ENCODE measurements at places on chromosomes 1 and 21. TPM values are rescaled to one million over a fixed set of nuclear protein-coding genes. Genes with fewer than 3 reads are reported as not detected.

RXFP4 gene
- polyA plus RNA-seq = 0.15 TPM

KIF2C gene
- 38.8 TPM for polyA plus RNA-seq

DNA sequence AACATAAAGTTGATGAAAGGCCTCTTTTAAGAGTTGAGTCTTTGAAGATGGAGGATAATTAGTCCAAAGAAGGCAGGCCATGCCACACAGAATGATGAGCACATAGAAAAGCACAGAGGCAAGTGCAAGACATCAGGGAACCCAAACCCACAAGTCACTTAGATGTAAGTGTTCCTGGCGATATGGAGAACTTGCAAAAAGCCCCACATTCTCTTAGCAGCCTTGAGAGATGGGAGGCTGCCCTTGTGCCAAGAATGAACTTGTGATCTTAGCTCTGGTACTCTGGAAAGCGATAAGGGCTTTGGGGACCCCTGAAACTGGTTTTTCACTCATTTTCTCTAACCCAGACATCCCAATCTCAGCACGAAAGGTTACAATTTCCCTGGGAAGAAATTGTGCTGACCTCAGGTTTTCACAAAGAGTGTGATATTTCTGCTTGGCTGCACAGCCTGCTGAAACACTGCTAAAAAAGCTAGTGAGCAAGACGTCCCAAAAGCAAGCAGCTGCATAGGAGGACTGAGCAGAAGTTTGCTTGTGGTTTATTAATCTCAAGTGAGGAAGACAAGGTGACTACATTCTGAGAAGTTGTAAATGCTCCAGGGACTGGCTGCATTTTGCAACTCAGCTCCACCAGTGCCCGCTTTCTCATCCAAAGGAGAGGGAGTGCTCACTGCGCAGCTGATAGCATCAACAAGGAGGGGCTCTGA, 496.9 kb upstream of the CAMK1G start:
- no peak for DNase-seq

DNA sequence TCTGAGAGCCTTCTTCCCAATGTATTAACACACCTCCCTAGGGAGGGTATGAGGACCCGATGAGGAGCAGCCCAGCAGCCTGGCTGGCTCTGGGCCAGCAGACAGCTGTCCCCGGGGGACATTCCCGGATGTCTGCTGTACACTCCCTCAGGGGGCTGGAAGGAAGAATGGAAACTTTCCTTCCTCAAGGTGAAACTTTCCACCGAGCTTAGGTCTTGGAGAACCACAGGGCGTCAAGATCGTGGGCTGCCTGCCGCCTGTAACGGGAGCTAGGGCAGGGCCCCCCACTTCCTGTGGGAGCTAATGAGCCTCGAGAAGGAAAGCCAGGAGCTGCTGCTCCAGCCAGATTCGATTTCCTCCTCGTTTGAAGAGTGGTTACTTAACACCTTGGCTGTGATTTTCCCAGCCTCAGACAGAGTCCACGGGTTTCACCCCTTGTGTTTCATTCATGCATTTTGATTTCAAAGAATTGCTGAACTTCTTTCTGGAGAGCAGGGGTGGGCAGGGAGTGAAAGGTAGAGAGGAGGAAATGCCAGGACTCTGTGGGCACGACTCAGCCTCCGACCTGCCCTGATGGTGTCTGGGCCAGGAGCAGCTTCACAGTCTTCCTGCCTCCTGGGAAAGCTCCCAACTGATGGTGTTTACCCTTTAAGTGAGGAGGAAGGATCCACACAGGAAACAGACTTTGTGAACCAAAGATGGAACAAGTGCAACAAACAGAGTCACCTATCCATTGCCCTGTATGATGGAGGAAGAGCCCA, 29.7 kb downstream of the UBE2T start:
- peak; percentile 26 for DNase-seq

GRCh38 chr1:89832496-89833127, 11.8 kb downstream of the LRRC8D start:
- DNase-seq = no peak

DNA sequence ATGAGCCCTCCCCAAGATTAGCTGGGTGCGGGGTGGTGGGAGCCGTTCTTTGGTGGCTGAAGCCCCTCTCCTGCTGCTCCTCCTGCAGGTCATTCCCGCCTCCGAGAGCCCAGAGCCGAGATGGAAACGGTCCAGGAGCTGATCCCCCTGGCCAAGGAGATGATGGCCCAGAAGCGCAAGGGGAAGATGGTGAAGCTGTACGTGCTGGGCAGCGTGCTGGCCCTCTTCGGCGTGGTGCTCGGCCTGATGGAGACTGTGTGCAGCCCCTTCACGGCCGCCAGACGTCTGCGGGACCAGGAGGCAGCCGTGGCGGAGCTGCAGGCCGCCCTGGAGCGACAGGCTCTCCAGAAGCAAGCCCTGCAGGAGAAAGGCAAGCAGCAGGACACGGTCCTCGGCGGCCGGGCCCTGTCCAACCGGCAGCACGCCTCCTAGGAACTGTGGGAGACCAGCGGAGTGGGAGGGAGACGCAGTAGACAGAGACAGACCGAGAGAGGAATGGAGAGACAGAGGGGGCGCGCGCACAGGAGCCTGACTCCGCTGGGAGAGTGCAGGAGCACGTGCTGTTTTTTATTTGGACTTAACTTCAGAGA, 448 bp downstream of the G0S2 start:
- peak; percentile 29 for DNase-seq

- DNase-seq = no peak
Observed at GRCh38 chr1:162230096-162230495, 146.6 kb downstream of the SPATA46 start.

FAM89A gene
- 15.7 TPM for polyA plus RNA-seq

DNA sequence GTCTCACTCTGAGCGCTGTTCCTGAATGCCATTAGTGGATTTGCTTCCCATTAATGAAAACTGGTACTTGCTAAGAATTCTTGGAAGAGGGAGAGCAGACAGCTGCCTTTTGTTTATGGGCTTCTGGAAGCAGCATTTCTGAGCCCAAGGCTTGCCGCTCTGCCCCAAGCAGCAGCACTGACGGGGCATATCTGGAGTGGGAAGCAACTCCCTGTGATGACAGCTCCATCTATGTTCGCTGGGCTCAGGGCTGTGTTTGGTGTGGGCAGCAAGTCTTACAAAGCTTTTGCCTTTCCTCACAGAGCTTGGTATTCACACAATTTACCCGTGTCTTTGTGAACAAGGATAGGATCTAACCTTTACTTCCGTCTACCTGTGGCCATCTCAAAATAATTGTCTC, 72.2 kb downstream of the DDX20 start:
- DNase-seq = no peak

SPRR1A gene
- not detected for polyA plus RNA-seq

GRCh38 chr1:115505148-115505571, 136.6 kb upstream of the VANGL1 start:
- DNase-seq = no peak

RUSC1 gene
- polyA plus RNA-seq = 34.3 TPM

GRCh38 chr1:31595836-31596736, 19.8 kb downstream of the TINAGL1 start:
- no peak for DNase-seq

PPP2R5A gene
- 35.1 TPM for polyA plus RNA-seq

SYNC gene
- polyA plus RNA-seq = 1.2 TPM

DNA sequence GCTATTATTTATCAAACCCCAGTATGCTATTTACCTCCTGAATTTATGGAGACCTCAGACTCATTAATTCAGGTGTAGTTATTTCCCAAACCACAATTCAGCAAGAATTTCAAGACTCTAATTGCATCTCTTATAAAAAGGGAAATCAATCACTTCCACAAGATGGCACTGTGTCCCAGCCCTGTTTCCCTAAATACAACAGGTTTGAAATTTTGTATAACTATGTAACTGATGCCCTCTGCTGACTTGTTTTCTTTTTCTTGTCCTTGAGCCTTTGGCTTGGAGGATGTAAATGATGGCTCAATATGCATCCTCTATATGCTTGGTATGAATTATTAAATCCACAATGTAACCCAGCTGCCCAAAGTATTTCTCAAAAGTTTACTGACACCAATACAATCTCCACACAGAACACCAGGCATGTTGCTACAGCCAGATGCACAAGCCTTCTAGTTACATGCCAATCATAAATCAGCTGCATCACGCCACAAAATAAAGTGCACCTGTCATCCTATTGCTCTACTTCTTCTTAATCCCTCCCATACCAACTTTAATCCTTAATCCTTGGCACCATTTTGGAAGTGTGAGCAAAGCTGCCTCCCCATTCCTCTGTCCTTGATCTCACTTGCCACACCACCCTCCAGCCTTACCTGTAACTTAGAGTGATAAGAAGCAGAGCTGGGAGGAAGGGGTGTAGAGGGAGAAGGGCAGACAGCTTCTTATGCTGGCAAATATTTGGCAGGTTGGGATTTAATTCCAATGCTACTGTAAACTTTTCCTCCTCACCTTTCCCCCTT, 9.0 kb downstream of the C1orf105 start:
- DNase-seq = peak; percentile 62

GRCh38 chr1:147721716-147722115, 38.7 kb downstream of the GJA5 start:
- DNase-seq = no peak
